ENCODE measurements at places on chromosomes 4 and X.

DNA sequence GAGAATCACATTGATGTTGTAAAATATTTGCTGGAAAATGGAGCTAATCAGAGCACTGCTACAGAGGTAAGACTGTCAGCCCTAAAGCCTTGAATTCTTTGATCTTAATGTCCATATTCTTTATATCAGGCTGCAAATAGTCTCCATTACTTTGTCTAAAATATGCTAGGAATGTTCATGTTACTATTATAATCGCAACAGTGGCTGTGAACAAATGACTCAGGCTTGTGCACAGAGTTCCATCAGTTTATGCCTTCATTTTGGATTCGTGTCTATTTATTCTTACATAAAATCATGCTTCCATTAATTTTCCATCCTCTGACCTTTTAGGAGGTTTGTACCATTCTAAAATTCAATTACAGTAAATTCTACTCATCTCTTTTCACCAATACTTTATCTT, 182.7 kb downstream of the ANK2 start:
- no peak for DNase-seq

- no peak for DNase-seq
Measured at GRCh38 chr4:36990128-36990872, 254.2 kb upstream of the NWD2 start.

GRCh38 chr4:177008071-177008835, 215.5 kb upstream of the VEGFC start:
- DNase-seq, result no peak

- no peak for DNase-seq
Measured at GRCh38 chrX:97126020-97126419, 242.3 kb downstream of the RPA4 start.

- DNase-seq, result no peak
Measured at GRCh38 chr4:59938166-59938565, 1262.0 kb upstream of the ADGRL3 start.

GRCh38 chrX:149036086-149036485, 469.0 kb downstream of the IDS start:
- DNase-seq, result no peak

DNA sequence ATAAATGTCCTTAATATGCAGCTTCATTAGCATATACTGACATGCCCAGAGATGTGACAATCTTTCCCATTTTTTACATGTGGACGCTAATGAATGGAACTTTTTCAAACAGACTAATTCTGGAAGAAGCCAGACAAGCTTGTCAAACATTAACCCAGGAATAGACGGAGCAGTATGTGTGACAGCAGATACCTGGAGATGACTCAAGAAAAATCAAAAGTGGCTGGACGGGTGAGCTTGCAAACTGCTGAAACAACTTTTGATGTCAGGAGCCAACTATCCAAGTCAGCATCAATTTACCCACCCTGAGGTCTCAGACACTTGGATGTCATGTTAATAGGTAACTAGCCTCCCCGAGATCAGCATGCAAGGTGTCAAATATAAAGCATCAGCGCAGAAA, 183.0 kb downstream of the PACRGL start:
- no peak for DNase-seq

GRCh38 chr4:128635141-128635954, 174.2 kb upstream of the JADE1 start:
- DNase-seq, result no peak

- DNase-seq, result no peak
Measured at GRCh38 chrX:39616098-39616729, 481.5 kb downstream of the BCOR start.

- no peak for DNase-seq
Measured at GRCh38 chrX:150456466-150456865, 93.3 kb downstream of the MAMLD1 start.

DNA sequence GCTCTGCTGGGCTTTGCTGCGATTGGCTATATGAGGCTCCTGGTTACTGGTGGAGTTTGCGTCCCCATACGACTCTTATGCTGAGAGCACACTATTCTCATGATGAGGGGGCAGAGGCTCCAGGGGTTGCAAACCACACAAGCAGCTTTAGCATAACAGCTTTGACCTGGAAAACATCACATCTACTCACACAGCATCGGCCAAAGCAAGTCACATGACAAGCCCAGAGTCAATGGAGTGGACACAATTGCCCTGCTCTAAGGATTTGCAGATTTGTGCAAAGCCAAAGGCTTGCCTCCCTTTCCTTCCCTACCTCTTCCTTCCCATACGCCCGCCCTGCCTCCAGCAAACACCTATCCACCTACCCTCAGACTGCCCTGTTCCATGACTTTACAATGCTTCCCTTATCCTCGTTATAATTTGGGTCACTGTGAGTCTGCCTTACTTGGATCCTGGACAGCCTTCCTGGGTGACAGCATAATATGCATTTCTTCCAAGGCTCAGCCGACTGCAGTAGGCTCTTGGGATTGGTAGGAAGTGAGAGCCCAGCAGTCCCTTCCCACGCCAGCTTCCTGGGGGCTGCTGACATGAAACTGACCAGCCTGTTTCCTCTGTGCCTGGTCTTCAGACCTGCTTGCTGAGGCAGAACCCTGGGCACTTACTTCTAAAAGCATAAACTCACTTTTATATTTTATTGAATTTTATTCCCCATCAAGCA, 208.2 kb upstream of the PSAPL1 start:
- no peak for DNase-seq

DNA sequence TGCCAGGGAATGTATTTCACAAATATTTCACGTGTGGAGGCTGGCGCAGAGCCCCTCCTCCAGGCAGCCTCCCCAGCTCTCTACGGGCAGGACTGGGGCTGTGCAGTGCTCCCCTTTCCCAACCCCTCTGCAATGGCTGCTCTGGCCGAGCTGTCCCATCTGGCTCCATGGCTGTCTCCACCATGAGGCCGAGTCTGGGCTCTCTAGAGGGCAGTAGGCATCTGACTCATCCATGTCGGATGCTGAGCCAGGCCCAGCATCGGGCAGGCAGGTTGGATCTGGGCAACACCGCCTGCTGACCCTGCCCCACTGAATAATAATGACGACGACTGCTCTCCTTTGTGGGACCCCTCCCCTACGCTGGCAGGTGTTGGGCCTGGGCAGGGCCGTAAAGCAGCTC, 11.0 kb upstream of the SH3TC1 start:
- no peak for DNase-seq

GRCh38 chrX:153685751-153686696, 1.7 kb upstream of the SLC6A8 start:
- no peak for DNase-seq

- no peak for DNase-seq
Measured at GRCh38 chr4:73730292-73730691, 10.1 kb upstream of the CXCL8 start.

DNA sequence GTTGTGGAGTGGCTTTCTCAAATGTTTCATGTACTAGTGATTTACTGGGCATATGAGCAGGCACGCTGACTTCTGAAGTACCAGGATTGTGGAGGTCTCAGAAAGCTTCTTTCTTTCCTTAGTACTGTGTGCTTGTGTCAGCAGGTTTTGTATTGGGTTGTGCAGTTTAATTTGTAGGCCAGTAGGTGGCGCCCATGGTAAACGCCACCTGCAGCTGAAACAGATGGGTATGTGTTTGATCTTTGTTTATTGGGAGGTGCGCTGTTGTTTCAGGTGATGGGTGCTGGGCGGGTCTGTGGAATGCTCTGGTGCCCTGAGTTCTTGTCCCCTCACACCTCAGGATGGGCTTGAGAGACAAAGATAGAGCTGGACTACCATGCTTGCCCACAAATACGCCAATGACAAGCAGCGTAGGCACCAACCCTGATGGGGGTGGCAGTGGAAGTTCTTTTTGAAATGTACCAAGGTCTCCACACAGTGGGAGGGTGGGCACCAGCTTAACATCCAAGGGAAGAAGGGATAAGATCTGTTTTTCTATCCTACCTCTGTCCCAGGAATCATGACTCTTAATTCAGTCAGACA, 141.5 kb downstream of the RPS6KA6 start:
- peak; percentile 5 for DNase-seq

- no peak for DNase-seq
Measured at GRCh38 chr4:68466185-68466584, 18.9 kb downstream of the TMPRSS11E start.

Measured in NCI-H2081 treated with DMSO at 0.1 percent for 48 hours (cell line).